ENCODE measurements at places on chromosomes 4 and X. TPM values are rescaled to one million over a fixed set of nuclear protein-coding genes. Genes with fewer than 3 reads are reported as not detected.

The MAGEA9B gene
- not detected for total RNA-seq

The SPATA18 gene
- 9.1 TPM for total RNA-seq

The CT83 gene
- total RNA-seq = not detected

The THOC2 gene
- 84.0 TPM for total RNA-seq

The GNPDA2 gene
- 13.4 TPM for total RNA-seq

The RRH gene
- total RNA-seq = not detected

The ASMT gene
- not detected for total RNA-seq

The EFHC2 gene
- total RNA-seq = under 0.01 TPM

The CDX4 gene
- not detected for total RNA-seq

The FAM184B gene
- total RNA-seq = not detected

The PDHA1 gene
- total RNA-seq = 184 TPM

The TEX11 gene
- total RNA-seq = not detected

The MAOA gene
- 203 TPM for total RNA-seq

The WAS gene
- not detected for total RNA-seq

The FAM9B gene
- total RNA-seq = not detected

The CSAG2 gene
- not detected for total RNA-seq

The VGLL1 gene
- total RNA-seq = not detected

The RXFP1 gene
- not detected for total RNA-seq

The CLCN4 gene
- 3.1 TPM for total RNA-seq

The UFSP2 gene
- 33.7 TPM for total RNA-seq

The FAM133A gene
- total RNA-seq = not detected

Measured in bladder microvascular endothelial cell (primary cell).